ENCODE measurements at places on chromosomes 6 and 20.

- DNase-seq: no peak
Observed at GRCh38 chr6:28425944-28426541, 17.2 kb downstream of the ZSCAN23 start.

DNA sequence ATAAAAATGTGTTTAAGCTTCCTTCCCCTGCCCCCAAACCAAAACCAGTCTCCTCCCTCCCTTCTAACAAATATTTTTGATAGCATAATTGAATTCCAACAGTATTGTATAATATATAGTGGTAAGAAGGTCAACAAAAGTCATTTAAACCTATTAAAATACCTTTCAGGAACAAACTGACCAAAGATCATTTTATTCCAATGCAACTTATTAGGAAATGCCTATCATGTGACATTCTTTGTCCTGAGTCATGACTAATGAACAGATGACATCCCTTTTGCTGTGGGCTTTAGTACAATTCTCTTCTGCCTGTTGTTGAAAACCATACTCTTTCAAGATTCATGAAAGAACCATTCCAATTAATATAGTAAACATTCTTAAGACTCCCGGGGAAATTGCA, 51.5 kb upstream of the TRAF3IP2 start:
- peak; percentile 74 for DNase-seq

DNA sequence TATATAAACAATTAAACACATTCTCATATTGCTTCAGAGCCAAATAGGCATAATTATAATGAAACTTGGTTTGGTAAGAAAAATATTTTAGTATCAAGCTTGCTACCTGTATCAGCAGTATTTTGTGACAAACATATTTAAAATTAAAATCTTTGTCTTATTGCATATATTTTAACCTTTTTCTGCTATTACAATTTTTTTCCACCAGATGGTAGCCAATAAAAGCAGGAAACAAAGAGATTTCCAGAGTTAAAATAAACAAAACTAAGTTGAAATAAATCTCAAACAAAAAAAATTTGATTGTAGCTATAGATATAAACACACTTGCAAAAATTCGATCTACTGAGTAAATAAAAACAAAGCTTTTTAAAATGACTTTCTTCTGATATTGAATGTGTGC, 491.3 kb upstream of the GJE1 start:
- no peak for DNase-seq

GRCh38 chr6:37514321-37514771, 14.7 kb upstream of the CCDC167 start:
- peak; percentile 42 for DNase-seq

DNA sequence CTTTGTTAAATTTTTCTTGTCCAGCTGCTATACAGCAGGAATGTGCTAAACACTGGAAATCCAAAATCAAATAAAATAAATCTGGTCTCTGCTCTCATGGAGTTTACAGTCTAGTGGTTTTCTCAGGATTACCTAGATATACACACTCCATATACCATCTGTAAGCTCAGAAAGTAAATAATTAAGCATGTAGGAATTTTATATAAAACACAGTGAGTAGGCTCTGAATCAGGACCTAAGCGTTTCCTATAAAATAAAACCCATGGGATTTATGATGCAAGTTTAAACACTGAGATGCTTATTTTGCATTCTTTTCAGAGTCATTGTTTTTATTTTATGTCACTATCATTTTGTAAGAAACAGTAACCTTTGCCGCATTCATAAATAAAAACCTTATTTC, 29.7 kb upstream of the UFL1 start:
- DNase-seq: no peak

GRCh38 chr20:62351469-62352401, 15.4 kb downstream of the LAMA5 start:
- no peak for DNase-seq

Measured in foreskin fibroblast (primary cell).